GM18507 (cell line): ENCODE measurements at places on chromosomes 2 and 18.

DNA sequence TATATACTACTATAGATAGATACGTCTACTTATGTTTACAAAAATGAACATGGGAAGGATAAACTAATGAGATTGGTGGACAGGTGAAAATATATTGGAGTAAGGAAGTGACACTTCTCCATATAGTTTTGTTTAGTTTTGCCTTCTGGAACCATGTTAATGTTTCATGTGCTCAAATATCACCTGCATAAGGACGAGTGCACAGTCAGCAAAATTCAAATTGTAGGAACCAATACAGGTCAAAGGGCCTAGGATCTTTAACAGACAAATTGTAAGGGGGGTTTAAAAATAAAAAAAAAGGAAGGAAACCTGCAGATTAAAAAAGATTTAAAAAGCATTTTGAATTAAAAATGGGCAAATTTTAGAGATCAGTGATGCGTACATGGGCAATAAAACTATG lies 104.6 kb downstream of the CCBE1 start:
- no peak for DNase-seq

- no peak for DNase-seq
These were observed 163.2 kb upstream of the MYO3B start for GRCh38 chr2:170014769-170015168.

DNA sequence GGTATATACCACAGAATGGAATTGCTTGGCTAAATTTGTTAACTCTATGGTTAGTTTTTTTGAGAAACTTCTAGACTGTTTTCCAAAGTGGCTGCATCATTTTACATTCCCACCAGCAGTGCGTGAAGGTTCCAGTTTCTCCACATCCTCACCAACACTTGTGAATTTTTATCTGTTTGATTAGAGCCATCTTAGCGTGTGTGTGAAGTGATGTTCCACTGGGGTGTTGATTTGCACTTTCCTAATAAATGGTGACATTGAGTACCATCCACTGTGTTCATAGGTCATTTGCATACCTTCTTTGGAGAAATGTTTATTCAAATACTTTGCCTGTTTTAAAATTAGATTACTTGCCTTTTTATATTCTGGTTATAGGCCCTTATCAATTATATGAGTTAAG lies 37.5 kb upstream of the HS6ST1 start:
- DNase-seq: no peak

DNA sequence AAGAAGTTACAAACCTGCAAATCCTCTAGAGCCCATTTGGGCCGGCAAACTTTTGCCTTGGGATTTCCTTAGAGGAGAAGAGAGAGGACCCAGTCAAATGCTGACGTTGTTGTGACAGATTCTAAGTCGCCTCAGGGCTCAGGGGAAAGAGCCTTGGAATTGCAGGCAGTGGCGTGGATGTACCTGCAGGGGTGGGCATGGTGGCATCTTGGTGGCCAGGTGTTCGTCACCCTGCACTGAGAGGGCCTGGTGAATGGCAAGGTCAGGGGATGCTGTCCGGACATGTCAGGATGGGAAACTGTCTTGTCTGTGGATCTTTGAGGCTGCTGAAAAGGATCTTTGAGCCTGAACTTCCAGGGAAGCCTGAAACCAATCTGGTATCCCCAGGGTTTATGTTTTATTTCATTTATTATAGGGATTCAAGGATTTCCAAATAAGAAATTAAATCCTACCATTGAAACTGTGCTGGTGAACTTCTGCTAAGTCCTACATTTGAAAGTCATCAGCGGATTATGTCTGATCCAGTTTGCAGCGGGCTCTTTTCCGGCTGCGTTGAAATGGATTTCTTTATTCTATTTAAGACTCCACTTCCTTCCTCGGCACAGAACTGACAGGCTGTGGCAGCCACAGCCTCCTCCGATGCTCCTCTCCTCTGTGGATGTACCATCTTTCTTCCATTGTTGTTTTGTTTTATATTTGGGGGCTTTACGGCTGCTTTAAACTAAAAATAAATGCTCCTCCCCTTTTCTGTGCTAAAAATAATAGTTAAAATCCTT lies 207.6 kb downstream of the AGAP1 start:
- DNase-seq: no peak

DNA sequence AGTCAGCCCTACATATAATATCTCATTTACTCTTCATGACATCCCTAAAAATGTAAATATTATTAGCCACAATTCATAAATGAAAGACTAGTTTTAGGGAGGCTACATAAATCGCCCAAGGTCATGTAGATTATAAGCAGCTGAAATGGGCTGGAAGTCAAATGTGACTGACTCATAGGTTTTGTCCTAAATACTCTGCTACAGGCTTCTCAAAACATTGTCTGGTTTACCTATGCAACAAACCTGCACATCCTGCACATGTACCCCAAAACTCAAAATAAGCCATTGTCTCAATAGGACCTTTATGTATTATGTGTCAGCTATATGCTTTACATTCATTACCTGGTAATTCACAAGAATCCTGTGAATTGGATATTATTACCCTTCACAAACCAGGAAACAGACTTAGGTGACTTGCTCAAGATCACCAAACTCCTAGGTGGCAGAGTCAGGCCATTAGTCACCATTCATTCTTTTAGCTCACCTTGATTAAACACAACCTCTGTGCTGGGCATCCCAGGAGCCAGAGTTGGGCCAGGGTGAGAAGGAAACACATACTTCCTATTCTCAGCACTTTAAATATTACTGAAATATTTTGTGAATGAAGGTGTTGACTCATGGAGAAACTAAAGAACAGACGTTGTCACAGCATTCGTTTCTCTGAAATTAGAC lies 69.4 kb upstream of the CPO start:
- DNase-seq: no peak

DNA sequence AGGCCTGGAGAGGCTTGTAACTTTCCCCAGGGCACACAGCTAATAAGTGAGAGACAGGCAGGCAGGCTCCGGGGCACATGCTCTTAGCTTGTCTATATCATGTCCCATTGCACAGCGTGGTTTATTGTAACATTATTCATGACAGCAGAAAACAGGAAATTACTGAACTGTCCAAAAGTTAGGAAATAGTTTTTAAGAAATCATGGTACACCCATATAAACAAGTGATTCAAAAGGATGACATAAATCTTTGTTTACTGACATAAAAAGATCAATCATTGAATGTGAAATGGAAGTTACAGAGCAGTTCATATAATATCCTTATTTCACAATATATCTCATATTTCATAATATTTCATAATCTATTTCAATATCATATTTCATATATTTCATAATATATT lies 34.3 kb upstream of the TXNDC2 start:
- DNase-seq: no peak

GRCh38 chr2:195613922-195614321 lies 43.1 kb upstream of the SLC39A10 start:
- no peak for DNase-seq

GRCh38 chr2:180960982-180961381 lies 19.4 kb upstream of the UBE2E3 start:
- DNase-seq: no peak

DNA sequence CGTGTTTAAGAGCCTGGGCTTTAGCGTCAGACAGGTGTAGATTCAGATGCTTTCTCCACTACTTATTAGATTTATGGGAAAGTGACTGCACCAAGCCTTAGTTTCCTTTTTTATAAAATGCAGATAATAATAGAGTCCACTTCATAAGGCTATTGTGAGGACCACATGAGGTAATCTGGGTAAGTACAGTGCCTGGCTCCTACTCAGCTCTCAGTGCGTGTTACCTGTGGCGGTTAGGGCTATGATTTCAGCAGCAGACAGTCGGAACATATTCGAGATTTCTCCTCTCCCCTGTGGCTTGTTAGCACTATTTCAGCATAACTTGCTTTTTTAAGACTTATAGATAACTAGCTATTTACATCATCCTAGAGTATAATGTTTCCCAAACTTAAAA lies 32.0 kb downstream of the MAP3K20 start:
- no peak for DNase-seq

DNA sequence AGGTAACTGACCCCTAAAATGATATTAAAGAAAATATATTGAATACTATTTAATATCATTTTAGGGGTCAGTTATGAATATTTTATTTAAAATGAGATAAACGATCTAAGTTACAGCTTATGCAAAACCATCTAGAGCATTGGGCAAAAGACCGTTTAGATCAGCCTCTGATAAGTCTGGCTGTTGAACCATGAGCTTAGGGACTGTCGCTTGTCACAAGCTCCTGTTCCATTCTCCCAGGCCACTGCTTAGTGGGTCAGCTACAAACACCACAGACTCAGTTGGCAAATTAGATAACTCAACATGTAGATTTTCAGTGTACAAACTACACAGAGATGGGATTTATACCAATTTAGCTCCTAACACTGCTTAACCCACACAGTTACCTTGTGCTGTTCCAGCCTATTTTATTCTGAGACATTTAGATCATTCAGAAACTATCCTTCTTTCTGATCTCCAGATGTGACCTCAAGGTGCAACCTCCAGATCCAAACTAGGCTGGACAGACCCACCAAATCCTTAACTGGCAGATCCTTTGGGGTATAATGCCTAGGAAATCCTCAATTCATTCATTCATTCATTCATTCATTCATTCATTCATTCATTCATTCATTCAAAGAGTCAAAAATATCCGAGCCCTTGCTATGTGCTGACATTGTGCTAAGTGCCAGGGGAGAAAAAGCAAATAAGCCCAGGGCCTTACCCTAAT lies 82.8 kb downstream of the HRH4 start:
- no peak for DNase-seq

- no peak for DNase-seq
These were observed 68.4 kb downstream of the NXPH2 start for GRCh38 chr2:138711812-138712211.

- DNase-seq: no peak
These were observed 62.8 kb upstream of the SLC39A10 start for GRCh38 chr2:195594248-195594647.

- DNase-seq: no peak
These were observed 85.9 kb downstream of the USP40 start for GRCh38 chr2:233480490-233481202.

- DNase-seq: no peak
These were observed 2136.2 kb upstream of the CELF4 start for GRCh38 chr18:39701839-39702238.

DNA sequence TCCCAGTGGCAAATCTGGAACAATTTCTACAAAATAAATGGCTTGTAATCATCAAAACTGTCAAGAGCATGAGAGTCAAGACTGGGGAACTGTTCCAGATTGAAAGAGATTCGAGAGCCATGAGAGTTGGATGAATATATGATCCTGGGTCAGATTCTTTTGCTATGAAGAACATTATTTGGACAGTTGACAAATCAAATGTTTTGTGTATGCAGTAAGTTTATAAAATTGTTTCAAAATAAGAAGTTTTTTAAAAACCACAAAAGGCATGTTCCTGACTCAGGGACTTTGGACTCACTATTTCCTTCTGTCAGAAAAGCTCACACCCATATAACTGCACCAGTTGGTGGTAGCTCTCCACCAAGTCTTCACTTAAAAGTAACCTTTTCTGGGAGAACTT lies 38.5 kb downstream of the ROCK2 start:
- DNase-seq: no peak

- no peak for DNase-seq
These were observed 65.4 kb downstream of the CCDC85A start for GRCh38 chr2:56248965-56249742.

GRCh38 chr2:20091305-20091991 lies 40.0 kb upstream of the LAPTM4A start:
- no peak for DNase-seq

DNA sequence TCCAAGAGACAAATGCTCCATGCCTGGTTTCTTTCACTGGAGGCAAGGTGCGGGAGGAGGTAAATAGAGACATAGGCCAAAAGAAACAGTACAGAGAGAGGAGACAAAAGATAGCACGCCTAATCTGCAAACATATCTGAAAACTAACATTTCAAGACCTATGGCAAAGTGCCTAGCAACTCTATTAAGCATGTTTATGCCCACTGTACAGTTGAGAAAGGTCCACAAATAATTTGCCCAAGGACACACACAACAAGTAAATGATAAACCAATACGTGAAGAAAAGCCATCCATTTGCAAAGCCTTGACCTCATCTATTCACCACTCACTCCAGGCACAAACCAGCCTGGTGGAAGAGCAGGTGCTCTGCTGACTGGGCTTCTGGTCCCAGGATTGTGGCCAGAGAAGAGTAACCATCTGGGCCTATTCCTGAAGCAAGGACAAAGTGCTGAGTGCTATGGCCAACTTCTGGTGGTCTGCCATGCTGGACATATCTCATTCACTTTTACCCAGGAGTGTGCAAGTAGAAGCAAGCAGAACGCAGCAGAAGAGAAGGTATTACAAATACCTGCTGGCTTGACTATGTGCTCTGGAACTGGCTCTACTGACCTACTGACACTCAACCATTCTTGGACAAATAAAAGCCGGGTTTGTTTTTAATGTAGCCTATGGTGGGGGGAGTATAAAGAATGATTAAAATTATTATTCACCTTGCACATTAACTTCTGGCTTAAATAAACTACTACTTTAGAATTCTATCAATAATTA lies 25.3 kb downstream of the TMEM131 start:
- DNase-seq: no peak

- DNase-seq: no peak
These were observed 73.2 kb downstream of the ASB1 start for GRCh38 chr2:238499731-238500580.

DNA sequence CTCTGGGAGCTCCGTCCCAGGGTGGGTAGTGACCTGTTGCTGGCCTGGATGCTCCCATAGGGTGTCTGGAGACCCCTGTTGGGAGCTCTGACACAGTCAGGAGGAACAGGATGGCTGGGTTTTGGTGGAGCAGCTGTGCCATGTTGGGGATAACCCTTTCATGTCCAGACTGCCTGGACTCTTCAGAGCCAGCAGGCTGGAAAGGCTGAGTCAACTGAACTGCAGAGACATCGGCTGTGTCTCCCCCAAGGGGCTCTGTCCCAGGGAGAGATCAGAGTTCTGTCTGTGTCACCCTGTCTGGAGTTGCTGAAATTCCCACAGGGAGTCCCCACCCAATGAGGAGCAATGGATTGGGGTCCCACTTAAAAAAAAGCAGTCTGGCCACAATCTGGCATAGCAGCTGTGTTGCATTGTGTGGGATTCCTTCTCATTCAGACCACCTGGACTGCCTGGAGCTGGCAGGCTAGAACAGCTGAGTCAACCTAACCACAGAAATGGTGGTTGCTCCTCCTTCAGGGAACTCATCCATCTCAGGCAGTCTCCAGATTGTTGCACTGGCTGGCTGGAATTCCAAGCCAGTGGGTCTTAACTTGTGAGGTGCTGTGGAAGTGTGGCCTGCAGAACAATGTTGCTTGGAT lies 37.2 kb downstream of the AGPS start:
- no peak for DNase-seq

DNA sequence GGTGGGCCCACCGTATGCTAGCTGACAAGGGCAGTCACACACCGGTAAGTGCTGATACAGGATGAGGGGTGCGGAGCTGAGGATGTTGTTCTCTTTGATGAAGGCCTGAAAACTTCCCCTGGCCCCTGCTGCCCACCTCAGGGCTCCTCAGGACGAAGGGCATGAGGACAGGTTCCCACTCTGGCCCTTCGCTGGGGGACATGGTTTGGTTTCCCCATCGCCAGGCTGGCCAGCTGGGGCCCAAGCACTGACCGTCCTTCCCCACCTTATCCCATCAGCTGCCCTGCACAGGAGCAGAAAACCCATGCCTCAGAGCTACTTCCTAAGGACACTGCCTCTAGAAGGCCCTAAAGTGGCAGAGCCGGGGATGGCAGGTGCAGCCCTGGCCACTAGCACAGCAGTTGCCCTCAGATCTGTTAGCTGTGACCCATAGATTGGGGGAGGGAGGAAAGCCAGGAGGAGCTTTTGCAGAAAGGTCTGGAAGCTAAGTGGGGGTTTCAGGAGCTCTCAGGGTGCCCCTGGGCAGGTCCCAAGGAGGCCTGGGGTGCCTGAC lies 66.5 kb downstream of the TFCP2L1 start:
- no peak for DNase-seq

- DNase-seq: no peak
These were observed 39.6 kb upstream of the DAPL1 start for GRCh38 chr2:158755310-158756087.

- no peak for DNase-seq
These were observed 179.7 kb downstream of the ACKR3 start for GRCh38 chr2:236749346-236749745.
